ENCODE measurements at places on chromosomes 3 and 15. TPM values are rescaled to one million over a fixed set of nuclear protein-coding genes. Genes with fewer than 3 reads are reported as not detected.

The SPINK8 gene
- not detected for total RNA-seq

The DLL4 gene
- under 0.01 TPM for total RNA-seq

The CCDC71 gene
- total RNA-seq: 13.8 TPM

The SMAD3 gene
- 16.3 TPM for total RNA-seq

The ST3GAL6 gene
- 3.0 TPM for total RNA-seq

The DNAJA4 gene
- total RNA-seq: 3.2 TPM

The P2RY1 gene
- 0.35 TPM for total RNA-seq
